ENCODE measurements at places on chromosomes 1 and 21.

DNA sequence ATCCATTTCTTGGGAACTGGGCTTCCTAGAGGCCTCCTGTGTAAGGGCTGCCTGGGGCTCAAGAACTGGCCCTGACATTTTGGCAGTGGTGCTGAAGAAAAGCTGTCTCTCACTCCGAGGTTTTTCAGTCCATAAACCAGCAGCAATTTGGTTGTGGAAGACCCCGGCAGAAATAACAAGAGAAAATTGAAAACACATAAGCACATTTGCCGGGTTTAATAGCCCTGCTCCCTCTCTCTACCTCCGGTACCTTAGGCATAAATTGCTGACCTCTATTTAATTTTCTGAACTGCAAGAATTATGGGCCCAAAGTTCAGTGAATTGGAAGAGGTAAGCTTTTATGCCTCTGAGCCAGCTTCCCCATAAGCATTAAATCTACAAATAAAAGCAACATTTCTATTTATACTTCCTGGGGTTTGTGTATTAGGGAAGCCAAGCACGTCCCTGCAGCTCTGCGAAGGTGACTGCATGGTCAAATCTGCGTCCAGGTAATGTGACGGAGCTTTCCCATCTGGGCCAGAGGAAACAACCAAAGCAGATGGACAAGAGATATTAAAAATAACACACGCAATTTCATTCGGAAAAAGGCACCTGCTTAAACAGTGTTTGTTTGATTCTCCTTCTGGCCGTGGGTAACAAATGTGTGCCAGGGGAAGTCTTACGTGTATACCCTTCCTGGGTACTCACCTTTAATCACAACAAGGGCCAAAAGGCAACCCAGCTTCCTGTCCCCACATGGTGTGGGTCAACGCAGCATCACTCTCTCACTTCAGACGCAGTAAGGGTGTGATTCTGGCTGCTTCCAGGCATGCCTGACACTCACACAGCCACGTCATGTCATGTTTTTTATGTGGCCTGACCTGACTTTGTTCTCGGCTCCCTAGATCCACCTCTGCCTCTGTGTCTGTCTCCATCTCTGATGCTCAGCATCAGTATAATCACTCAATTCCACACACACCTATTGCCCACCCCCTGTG, 69.2 kb downstream of the PAPPA2 start:
- DNase-seq, result no peak

GRCh38 chr1:195956845-195957244, 651.4 kb downstream of the KCNT2 start:
- DNase-seq, result no peak

DNA sequence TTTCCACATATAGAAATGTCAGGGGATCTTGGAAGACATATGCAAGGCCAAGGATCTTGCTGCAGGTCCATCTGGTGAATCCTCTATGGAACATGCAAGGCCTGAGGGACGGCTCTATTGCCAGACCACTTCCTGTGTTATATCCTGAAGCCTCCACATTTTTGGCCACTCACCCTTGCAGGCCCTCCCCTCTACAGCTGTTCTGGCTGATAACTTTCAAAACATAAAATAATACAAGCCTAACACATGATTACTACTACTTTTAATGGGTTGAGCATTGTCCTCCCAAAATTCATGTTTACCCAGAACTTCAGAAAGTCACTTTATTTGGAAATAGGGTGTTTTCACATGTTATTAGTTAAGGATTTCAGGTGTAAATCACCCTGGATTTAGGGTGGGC, 18.5 kb upstream of the LYPLAL1 start:
- no peak for DNase-seq

DNA sequence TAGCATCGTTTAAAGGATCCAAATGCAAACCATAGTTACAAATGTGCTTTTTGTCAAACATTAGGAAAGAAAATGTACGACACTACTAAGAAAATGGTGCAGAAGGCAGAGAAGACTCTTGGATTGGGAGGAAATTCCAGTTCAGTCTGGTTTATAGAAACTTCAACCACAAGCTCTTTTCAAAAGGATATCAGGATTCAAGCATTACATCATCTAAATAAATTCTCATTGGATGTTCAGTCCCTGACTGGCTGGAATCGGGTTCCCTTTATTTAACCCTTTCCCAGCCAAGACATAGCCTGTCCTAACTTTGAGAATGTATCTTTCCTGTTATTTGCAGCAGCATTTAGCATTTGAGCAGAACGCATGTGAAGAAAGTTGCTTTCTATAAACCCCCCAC, 184.6 kb downstream of the LMO4 start:
- no peak for DNase-seq

- no peak for DNase-seq
Observed at GRCh38 chr1:52400131-52400530, 4.1 kb downstream of the ORC1 start.

GRCh38 chr21:23522751-23523150, 2084.5 kb downstream of the MRPL39 start:
- DNase-seq, result no peak

GRCh38 chr21:45277101-45278045, 10.3 kb downstream of the POFUT2 start:
- no peak for DNase-seq

GRCh38 chr1:219340796-219341195, 167.1 kb downstream of the LYPLAL1 start:
- no peak for DNase-seq

- no peak for DNase-seq
Observed at GRCh38 chr1:110336300-110337039, 2.7 kb upstream of the RBM15 start.
